ENCODE measurements at places on chromosomes 7 and 10.

GRCh38 chr10:133292919-133293809, 15.5 kb downstream of the TUBGCP2 start:
- DNase-seq, result no peak

- DNase-seq, result no peak
These were observed 152.7 kb downstream of the SKIDA1 start for GRCh38 chr10:21372651-21373410.

GRCh38 chr10:130062201-130062600, 48.4 kb downstream of the C10orf143 start:
- DNase-seq, result no peak

- no peak for DNase-seq
These were observed 116.0 kb upstream of the FZD8 start for GRCh38 chr10:35758076-35758475.

GRCh38 chr10:26486304-26486703, 48.2 kb downstream of the APBB1IP start:
- DNase-seq, result no peak

DNA sequence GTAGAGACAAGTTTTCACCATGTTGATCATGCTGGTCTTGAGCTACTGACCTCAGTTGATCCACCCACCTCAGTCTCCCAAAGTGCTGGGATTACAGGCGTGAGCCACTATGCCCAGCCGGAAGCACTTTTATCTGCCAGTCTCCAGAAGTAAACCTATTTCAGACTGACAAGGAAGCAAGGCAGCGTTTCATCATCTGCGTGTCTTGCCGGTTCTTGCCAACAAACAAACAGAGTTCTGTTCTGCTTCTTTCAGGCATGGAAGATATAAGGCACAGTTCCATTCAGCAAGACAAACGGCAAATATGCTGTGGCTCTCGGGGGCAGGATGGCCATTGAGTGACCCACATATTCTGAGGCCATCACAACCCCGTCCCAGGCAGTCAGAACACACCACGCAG, 15.5 kb upstream of the LARP4B start:
- no peak for DNase-seq

- no peak for DNase-seq
These were observed 491.4 kb downstream of the PLXNA4 start for GRCh38 chr7:132084776-132085388.

DNA sequence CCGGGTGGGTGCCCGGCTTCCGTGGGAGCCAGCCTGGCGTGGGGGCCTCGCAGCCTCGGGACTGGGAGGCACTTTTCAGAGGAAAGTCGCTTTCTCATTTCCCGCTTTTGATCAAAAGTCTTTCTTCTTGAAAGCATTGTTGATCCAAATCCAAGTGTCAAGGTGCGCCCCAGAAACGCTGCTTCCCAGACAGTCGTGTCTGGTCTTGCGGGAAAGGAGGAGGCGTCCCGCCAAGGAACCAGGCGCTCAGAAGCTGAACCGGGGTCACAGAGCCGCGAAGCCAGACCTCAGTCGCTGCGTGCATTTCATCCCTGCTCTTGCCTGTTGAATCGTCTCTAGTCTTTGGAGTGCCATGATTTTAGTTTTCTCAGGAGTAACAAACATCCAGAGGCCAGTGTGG, 1.1 kb upstream of the BNIP3 start:
- DNase-seq, result no peak

GRCh38 chr7:1862560-1862959, 192.5 kb downstream of the ELFN1 start:
- DNase-seq, result no peak

DNA sequence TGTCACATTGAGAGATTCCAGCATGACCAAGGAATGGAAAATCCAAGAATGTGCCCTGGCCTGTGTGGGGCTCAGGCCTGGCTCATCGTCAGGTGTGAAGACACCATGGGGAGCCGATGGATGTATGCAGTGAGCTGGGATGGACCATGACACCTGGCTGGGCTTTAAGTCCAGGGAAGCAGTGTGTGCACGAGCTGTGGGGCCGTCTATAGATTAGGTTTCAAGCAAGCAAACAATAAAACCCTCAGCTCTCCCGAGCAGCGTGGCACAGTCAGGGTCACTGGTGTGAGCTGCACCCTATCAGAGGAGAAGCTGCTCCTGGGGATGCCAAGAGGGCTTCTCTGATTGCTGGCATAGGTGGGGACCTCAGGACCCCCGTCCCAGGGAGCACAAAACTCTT, 50.5 kb upstream of the DLG5 start:
- no peak for DNase-seq

DNA sequence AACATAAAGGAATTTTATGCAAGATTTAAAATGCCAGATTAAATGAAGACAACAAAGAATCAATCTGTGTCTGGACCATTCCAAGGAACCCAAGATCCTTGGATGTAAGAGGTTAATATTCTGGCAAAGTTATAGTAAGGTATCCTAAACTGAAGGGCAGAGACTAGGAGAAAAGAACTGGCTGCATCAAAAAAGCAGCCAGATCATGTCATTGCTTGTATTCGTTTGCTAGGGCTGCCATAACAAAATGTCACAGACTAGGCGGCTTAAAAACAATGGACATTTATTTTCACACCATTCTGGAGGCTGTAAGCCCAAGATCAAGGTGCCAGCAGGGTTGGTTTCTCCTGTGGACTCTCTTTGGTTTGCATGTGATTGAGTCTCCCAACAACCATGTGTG, 99.7 kb downstream of the ADCYAP1R1 start:
- DNase-seq, result no peak

- no peak for DNase-seq
These were observed 65.6 kb downstream of the NOD1 start for GRCh38 chr7:30412782-30413504.

DNA sequence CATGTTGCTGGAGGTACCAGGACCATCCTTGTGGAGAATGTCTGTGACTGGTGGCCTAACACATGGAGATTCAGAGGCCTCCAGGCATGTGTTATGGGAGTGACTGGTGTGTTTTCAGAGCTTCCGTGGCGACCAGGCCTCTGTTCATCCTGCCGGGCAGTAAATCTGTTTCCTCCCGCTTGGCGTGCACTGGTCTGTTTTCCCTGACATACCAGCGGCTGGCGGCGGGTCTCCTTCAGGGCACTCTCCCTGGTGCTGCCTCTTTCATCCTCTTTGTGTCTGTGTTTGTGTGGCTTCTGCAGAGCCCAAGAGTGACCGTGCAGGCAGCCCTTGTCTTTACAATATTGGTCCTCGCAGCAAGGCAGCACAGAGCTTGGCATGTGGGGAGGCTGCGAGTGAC, 385.1 kb upstream of the MKI67 start:
- no peak for DNase-seq

DNA sequence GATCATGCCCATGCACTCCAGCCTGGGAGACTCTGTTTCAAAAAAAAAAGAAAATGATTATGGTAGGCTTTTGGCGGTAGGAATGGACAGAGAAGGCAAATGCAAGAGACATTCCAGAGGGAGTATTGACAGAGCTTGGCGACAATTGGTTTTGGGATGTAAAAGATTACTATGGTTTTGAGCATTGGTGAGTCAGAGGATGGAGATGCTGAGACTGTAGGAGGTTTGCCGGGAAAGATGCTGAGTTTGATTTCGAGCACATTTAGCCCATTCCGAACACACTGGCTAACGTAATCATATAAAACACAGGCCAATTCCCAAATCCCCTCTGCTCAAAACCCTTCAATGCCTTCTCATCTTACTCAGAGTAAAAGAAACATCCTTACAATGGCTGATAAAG, 161.6 kb upstream of the MKLN1 start:
- DNase-seq, result no peak

GRCh38 chr10:12350167-12350872, 973 bp downstream of the CAMK1D start:
- DNase-seq, result no peak

GRCh38 chr10:121854809-121855445, 72.9 kb downstream of the ATE1 start:
- no peak for DNase-seq

- DNase-seq, result no peak
These were observed 39.2 kb downstream of the WBP1L start for GRCh38 chr10:102782673-102783551.

DNA sequence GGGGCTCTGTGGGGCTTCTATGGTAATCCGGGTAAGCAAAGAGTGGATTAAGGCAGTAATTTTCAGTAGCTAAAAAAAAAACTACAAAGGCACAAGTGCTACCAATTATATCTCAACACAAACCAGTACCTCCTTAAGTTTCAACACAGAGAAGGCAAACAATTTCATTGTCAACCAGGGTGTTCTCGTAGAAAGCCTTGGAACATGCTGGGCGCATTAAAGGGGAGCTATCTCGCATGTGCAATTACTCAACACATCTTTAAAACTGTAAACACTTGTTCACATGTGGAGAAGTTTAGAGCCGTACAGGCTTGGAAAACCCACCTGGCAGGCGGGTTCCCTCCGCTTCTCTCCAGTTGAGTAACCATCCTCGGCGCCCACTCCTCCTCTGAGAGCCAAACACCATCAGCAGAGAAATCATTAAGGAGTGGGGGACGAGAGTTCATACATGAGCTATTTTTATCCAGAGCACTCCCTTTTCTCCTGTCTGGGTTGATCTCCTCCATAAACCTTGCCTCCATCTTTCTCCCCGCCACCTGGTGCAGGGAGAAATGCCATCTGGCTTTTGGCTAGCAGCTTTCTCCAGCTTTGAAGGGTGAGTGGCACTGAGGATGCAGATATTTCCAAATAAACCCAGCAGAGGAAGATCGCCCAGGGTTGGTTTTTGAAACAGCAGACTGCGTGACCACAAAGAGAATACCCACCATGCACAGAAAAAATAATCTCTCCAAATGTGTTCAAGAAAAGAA, 287.1 kb downstream of the WDR11 start:
- DNase-seq, result no peak

DNA sequence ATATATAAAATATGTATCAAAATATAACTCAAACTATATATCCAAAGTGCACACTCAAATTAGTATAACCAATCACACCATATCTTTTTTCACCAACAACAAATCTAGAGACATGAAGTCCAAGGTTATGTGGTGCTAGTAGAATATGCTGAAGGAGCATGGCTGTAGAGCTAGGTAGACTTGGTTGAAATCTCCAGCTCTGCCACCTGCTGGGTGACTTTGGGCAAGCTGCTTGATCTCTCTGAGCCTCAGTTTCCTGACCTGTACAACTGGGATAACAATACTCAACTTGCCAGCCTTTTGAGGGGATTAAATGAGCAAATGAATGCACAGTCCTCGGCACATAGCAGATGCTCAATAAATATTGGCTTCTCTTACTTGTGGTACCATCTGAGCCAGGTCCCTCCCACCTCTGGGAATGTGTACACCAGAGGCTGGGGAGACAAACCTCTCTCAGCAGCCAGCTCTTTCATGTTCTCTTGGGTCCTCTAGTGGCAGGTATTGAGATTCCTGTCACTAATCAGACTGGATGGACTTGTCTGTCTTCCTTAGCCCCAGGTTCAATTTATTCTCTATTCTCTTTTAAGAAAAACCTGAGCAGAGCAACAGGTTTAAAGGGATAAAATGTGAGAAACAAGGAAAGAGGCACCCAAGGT, 94.3 kb upstream of the PDE1C start:
- DNase-seq, result no peak

DNA sequence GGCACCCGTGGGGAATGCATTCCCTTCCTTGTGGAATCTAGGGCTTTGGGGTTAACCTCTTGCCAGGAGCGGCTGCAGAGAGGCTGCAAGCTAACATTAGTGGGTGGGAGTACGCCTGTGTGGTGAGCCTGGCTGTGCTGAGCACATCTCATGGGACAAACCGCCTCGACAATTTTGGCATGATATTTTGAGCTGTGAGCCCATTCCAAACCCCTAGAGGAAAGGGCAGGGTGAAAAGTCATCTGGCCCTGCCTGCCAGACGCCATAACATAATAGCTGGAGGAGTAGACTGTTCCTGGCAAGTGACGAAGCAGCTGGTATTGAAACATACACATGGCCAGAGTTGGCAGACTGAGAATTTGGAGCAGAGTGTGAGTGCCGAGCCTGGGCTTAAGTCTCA, 110.0 kb downstream of the TACC2 start:
- DNase-seq, result no peak

- no peak for DNase-seq
These were observed 230.6 kb downstream of the PLXNA4 start for GRCh38 chr7:132345543-132346129.

GRCh38 chr7:67894746-67895145, 898.1 kb downstream of the TYW1 start:
- DNase-seq, result no peak

- no peak for DNase-seq
These were observed 71.9 kb downstream of the NT5C2 start for GRCh38 chr10:103120977-103121735.

GRCh38 chr10:14681305-14681704, 93.4 kb downstream of the FAM107B start:
- DNase-seq, result no peak

DNA sequence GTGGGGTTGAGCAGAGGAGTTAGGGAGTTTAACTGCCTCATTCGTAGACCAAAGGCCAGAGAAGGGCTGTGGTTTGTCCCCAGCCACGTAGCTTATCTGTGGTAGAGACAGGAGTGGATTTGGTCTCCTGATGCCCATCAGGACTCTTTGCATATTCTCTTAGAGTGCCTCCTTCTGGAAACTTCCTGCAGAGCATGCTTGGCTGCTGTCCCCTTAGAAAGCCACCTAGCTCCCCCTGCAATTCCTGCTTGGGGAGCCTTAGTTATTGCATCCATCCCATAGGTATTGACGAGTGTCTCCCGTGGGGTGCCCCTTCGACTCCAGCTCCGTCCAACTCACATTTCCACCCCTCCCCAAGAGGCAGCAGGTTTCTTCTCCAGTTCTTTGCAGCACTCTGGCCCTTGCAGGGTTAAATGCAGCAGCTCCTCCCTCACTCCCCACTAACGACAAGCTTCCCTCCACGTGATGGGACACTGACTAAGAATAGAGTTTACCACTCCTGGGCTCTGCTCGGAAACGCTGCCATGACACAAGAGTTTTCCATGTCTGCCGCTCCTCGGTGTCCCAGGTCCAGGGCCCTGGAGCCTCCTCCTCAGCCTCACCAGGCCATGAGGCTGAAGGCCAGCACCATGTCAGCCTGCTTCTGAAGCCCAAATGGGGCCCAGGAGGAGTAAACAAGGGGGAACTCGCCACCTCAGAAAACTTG, 147.8 kb upstream of the UNC5B start:
- no peak for DNase-seq

GRCh38 chr7:67760971-67761370, 764.3 kb downstream of the TYW1 start:
- DNase-seq, result no peak

All from stimulated activated CD4-positive, alpha-beta T cell treated with anti-CD3 and anti-CD28 coated beads, TNF-alpha, amount 100 ng/mL, for 1 hour (primary cell).